ENCODE measurements at places on chromosomes 6 and 20. TPM values are rescaled to one million over a fixed set of nuclear protein-coding genes. Genes with fewer than 3 reads are reported as not detected.

GRCh38 chr20:46485431-46485830, 27.9 kb downstream of the ZNF334 start:
- H3K4me1 ChIP-seq: no peaks in the 10 kb centered on the region
- no peak overlapping the region for H3K27ac ChIP-seq
- peaks cover 71% of the 10 kb centered on the region for H3K27me3 ChIP-seq
- no peak for DNase-seq

- no peaks in the 10 kb centered on the region for H3K36me3 ChIP-seq
- H3K27me3 ChIP-seq: no peaks in the 10 kb centered on the region
- peaks cover 33% of the 10 kb centered on the region for H3K4me1 ChIP-seq
- no peak overlapping the region for H3K27ac ChIP-seq
These were observed 48.4 kb upstream of the ARMC2 start for GRCh38 chr6:108799791-108800190.

DNA sequence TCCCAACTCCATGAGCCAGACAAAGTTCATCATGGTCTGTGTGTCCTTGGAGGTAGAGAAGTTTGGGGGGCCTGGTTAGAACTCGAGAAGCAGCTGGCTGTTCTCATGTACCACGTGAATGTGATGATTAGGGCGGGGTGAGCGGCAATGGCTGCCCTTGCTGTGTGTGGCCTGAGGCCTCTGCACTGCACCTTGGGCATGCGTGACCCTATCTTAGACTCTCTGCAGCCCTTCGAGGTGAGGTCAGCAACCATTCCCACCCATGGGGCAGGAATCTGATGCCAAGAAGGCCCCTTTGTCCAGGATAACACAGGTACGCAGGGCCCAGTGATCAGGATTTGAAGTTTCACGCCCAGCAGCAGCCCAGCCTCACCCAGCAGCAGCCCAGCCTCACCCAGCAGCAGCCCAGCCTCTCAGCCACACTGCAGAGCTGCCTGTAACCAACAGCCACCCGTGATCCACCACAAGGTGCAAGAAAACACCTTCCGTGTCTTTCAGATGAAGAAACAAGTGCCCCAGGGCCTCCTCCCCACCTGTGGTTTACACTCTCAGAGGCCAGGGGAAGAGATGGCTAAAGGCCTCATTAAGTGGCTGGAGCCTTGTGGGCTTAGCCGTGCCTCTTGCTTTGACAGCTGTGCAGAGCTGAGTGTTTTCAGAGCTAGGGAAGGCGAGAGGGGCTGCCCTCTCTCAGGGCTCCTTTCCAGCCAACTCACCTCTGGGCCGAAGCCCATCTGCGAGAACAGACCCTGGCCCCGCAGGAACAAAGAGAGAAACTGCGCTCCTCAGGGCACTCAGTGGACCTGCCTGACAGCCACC, 195.2 kb upstream of the CDH4 start:
- no peaks in the 10 kb centered on the region for H3K4me1 ChIP-seq
- H3K4me3 ChIP-seq: no peak overlapping the region
- no peak for DNase-seq
- H3K27ac ChIP-seq: no peak overlapping the region
- H3K36me3 ChIP-seq: no peaks in the 10 kb centered on the region

- no peak for DNase-seq
- no peak overlapping the region for H3K4me3 ChIP-seq
- H3K4me1 ChIP-seq: no peaks in the 10 kb centered on the region
- H3K36me3 ChIP-seq: no peaks in the 10 kb centered on the region
- H3K27me3 ChIP-seq: no peaks in the 10 kb centered on the region
These were observed 676.2 kb downstream of the HDGFL1 start for GRCh38 chr6:23245572-23245971.

The SEL1L2 gene
- not detected for total RNA-seq

The TOX2 gene
- total RNA-seq: 30.1 TPM

- no peak overlapping the region for H3K4me3 ChIP-seq
- DNase-seq: no peak
- H3K27me3 ChIP-seq: no peaks in the 10 kb centered on the region
- no peaks in the 10 kb centered on the region for H3K4me1 ChIP-seq
- H3K36me3 ChIP-seq: no peaks in the 10 kb centered on the region
- H3K27ac ChIP-seq: no peak overlapping the region
These were observed 26.0 kb upstream of the SLC22A23 start for GRCh38 chr6:3482869-3483268.

- no peak for DNase-seq
- no peaks in the 10 kb centered on the region for H3K36me3 ChIP-seq
- no peaks in the 10 kb centered on the region for H3K27me3 ChIP-seq
These were observed 138.1 kb downstream of the DNAH8 start for GRCh38 chr6:38853236-38853635.

GRCh38 chr6:156767603-156768467, 9.3 kb upstream of the ARID1B start:
- no peak overlapping the region for H3K27ac ChIP-seq
- H3K4me1 ChIP-seq: no peaks in the 10 kb centered on the region
- no peak overlapping the region for H3K4me3 ChIP-seq
- H3K36me3 ChIP-seq: no peaks in the 10 kb centered on the region
- DNase-seq: no peak
- no peaks in the 10 kb centered on the region for H3K27me3 ChIP-seq

The UST gene
- 4.2 TPM for total RNA-seq

The PTK6 gene
- total RNA-seq: 12.9 TPM

DNA sequence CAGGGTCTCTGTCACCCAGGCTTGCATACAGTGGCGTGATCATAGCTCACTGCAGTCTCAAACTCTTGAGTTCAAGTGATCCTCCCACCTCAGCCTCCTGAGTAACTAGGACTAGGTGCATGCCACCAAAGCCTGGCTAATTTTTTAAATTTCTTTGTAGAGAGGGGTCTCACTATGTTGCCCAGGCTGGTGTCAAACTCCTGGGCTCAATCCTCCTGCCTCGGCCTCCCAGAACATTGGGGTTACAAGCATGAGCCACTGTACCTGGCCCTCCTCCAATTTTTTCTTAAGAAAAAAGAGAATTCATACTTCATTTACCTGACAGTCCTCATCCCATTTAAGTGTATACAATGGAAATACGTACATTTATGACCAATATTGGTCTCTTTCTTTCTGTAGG, 37.9 kb downstream of the E2F3 start:
- no peaks in the 10 kb centered on the region for H3K4me1 ChIP-seq
- H3K4me3 ChIP-seq: no peak overlapping the region
- no peak overlapping the region for H3K27ac ChIP-seq
- peaks cover 14% of the 10 kb centered on the region for H3K36me3 ChIP-seq
- H3K27me3 ChIP-seq: no peaks in the 10 kb centered on the region

GRCh38 chr6:124747349-124747748, 214.9 kb upstream of the RNF217 start:
- DNase-seq: no peak
- H3K36me3 ChIP-seq: no peaks in the 10 kb centered on the region
- H3K27me3 ChIP-seq: no peaks in the 10 kb centered on the region
- H3K4me1 ChIP-seq: no peaks in the 10 kb centered on the region
- no peak overlapping the region for H3K4me3 ChIP-seq

DNA sequence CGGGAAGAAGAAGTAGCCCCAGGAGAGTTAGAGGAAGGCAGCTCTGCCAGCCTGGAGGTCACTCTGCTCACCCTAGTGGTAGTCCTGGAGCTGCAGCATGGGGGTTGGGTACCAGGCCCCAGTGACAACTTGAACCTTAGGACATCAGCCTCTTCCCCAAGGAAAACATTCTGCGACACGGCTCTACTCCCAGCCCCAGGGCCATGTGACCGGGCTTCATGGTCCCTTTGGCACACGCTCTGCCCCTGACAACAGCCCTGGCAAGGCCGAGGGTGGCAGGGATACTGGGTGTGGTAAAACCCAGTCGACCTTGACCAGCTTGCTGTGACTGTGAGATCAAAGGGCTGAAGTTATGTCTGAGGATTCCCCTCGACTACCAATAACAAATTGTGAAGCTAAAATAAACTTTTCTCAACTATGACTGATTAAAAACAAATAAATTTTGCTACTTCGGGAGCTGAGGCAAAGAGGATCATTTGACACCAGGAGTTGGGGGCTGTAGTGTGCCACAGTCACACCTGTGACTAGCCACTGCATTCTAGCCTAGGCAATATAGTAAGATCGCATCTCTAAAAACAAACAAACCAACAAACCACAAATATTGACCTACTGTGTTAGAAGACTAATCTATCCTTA, 24.4 kb upstream of the ARID1B start:
- no peak overlapping the region for H3K4me3 ChIP-seq
- H3K4me1 ChIP-seq: no peaks in the 10 kb centered on the region
- DNase-seq: no peak
- H3K36me3 ChIP-seq: no peaks in the 10 kb centered on the region

GRCh38 chr6:40138273-40138720, 204.0 kb upstream of the MOCS1 start:
- no peaks in the 10 kb centered on the region for H3K36me3 ChIP-seq
- no peak for DNase-seq
- no peak overlapping the region for H3K27ac ChIP-seq
- H3K27me3 ChIP-seq: peaks cover 8% of the 10 kb centered on the region

- H3K36me3 ChIP-seq: peaks cover 32% of the 10 kb centered on the region
- DNase-seq: no peak
- no peaks in the 10 kb centered on the region for H3K4me1 ChIP-seq
- no peaks in the 10 kb centered on the region for H3K27me3 ChIP-seq
- H3K27ac ChIP-seq: no peak overlapping the region
These were observed 31.2 kb upstream of the MAPK13 start for GRCh38 chr6:36098920-36099647.

GRCh38 chr6:158962371-158962770, 37.6 kb downstream of the RSPH3 start:
- H3K4me1 ChIP-seq: no peaks in the 10 kb centered on the region
- no peaks in the 10 kb centered on the region for H3K36me3 ChIP-seq
- no peak overlapping the region for H3K4me3 ChIP-seq
- no peak overlapping the region for H3K27ac ChIP-seq

DNA sequence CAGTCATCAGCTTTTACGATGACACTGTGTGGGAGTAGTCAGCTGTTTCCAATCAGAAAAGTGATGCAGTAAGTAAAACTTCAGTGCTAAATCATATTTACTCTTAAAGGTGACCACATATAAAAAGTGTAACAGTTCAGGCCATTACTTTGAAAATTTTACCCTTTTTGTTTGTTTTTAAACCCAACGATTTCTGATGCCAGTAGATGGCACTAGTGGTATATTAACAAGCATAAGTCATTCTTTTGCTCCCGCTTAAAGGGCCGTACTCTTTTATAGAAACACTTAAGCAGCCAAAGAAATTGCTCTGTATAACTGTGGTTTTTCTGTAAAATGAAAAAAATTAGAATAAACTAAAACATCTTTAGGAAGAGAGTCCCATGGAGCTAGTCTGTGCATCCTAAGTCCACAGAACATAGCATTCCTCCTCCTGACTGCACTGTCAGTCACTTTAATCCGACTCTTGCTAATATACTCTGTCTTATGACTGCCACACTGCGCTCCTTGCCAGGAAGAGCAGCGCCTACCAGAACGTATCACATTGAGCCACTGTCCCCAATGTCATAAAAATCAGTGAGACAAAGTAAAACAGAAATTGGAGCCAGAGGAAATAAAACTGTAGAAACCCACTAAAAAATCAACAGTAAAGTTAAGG, 25.0 kb downstream of the HEBP2 start:
- no peak for DNase-seq
- no peaks in the 10 kb centered on the region for H3K36me3 ChIP-seq
- H3K4me3 ChIP-seq: no peak overlapping the region
- H3K27ac ChIP-seq: no peak overlapping the region

The PTCRA gene
- not detected for total RNA-seq

The BLOC1S5 gene
- total RNA-seq: 16.1 TPM

DNA sequence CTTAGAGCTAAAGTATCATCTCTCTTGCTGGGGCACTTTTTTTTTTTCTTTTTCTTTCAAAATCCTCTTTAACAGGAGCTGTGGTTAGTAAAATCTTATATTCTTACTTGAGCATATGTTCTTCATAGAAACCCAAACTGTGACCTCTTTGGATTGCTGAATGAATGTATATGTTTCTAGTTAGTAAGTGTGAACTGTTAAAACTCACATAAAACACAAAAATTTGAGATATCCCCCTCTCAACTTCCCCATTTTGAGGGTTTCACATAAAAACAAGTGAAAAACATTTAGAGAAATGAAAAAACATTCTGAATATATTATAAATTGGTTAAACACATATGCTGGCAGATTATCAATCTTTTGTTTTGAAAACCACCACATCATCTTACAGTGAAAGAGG, 78.1 kb downstream of the INSM1 start:
- no peak for DNase-seq
- no peak overlapping the region for H3K27ac ChIP-seq
- no peak overlapping the region for H3K4me3 ChIP-seq
- H3K4me1 ChIP-seq: no peaks in the 10 kb centered on the region

- no peak for DNase-seq
- H3K27me3 ChIP-seq: no peaks in the 10 kb centered on the region
- no peaks in the 10 kb centered on the region for H3K4me1 ChIP-seq
- no peaks in the 10 kb centered on the region for H3K36me3 ChIP-seq
These were observed 124.1 kb upstream of the RPS6KA2 start for GRCh38 chr6:166751051-166751595.

Data from PC-9 (cell line).